ENCODE measurements at places on chromosomes 3 and 15.

GRCh38 chr3:170469151-170470062, 50.7 kb downstream of the CLDN11 start:
- no peak for DNase-seq

GRCh38 chr15:58569455-58569854, 137.7 kb downstream of the LIPC start:
- no peak for DNase-seq

- DNase-seq = no peak
These were observed 12.1 kb upstream of the XRN1 start for GRCh38 chr3:142459929-142460328.

DNA sequence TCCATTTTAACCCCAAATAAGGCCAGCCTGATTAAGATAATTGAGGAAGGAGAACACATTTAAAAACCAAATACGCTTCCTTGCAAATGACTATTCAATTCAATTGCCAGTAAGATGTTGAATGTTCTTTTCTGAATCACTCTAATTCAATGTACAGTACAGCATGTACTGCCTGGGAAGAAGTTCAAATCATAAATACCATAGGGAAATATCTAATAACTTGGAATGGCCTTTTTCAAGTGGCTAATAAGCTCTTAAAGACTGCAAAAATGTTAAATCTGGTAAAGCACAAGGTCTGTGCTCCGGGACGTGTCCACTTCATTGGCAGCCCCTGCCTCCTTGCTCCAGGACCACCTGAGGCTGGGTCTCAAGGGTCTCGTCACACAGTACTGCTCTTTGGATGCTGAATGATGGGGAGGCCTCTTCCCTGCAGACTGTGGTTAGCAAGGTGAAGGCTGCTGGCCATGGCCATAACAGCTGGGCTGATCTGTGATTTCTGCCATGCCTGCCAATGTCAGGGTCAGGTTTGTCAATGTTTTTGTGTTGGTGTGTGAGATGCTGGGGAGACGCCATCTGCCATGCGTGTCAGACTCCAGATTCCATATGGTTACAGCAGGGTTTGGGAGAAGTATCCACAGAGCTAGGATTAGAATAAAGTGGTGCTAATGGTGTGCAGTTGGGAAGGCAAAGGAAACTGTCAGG, 300.5 kb downstream of the ADAMTS17 start:
- no peak for DNase-seq

- no peak for DNase-seq
These were observed 630 bp upstream of the EFCAB12 start for GRCh38 chr3:129429080-129429451.

DNA sequence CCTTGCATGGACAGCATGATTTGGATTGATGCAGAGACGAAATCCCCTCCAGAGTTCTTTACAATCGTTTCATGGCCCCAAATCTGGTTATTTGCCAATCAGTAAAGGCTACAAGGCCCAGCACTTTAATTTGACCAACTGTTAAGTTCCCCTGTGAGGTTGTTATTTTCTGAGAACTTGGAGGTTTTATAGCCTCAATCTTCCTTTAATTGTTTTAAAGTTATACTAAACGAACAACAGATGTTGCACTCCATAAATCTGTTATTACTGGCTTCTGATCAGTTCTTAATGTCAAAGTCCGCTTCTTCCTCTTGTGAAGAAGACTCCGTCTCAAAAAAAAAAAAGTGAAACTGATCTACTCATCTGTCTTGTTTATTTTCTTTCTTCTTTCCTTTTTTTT, 30.8 kb downstream of the LARP6 start:
- DNase-seq = no peak

DNA sequence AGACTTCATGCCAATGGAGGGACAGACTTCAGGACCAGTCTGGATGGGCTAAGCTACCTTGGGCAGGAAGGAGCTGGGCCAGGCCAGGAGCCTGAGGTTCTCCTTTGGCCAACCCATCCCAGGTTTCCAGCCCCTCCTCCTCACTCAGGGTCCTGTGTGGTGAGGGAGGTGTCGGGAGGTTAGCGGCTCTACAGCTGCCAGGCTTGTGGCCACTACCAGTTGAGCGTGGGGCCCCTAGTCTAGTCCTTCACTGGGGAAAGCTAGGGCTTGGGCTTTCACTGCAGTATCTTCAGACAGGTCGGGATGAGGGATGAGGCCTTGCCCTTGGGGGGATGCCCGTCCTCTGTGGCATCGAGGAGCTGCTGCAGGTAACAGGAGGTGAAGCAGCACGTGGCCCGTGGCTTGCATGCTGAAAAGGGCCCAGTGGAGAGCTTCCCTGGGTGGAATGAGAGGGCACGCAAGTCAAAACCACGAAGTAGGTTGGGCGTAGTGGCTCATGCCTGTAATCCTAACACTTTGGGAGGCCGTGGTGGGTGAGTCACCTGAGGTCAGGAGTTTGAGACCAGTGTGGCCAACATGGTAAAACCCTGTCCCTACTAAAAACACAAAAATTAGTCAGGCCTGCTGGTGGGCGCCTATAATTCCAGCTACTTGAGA, 8.5 kb upstream of the FANCD2 start:
- DNase-seq = peak; percentile 27

GRCh38 chr3:53068176-53068575, 22.3 kb upstream of the SFMBT1 start:
- DNase-seq = no peak

DNA sequence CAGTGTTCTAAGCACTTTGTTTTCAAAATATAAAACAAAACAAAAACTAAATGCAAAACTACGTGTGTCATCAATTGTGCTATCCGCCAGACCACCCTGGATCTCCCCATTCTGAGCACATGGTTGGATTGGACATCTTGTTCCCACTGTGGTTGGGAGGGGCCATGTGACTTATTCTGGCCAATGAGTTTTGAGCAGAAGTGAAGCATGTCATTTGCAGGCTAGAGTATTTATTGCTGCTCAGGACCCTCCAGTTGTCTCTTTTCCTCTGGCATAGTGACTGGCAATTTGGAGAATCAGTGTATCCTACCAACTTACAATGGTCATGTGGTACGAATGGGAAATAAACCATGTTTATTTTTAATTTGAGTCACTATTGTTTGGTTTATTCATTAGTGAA, 70.2 kb upstream of the ST8SIA2 start:
- no peak for DNase-seq

- DNase-seq = no peak
These were observed 84.1 kb upstream of the KLHL25 start for GRCh38 chr15:85878828-85879225.

DNA sequence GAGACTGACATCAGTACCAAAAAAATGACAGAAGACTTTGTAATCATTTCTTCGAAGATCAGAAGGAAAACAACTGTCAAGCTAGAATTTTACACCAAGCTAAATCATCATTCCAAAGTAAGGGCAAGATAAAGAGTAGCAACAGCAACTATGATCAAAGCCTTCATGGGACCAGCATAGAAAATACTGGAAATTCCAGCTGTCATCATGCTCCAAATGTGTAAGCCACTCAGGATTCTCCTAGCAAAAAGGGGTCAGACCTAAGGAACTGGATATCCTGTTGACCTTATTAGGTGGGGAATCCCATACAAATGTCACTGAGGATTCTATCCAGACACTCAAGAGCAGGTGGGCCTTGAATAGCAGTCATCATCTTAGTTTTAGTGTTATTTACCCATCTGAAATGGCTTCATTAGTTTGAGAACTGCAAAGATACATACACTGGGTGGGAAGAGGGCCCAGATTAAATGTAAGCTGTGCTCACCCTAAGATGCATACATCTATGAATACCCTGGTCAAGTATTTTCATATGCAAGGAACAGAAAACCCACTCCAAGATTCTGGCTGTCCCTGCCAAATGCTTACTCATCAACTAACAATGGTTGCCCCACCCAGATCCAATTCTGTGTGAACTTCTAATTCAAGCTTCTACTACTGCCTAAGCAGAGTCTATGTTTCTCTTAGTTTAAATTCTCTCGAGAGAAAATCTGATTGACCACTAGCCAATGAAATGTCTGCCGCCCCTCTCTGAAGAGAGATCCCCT, 33.5 kb downstream of the CLDN18 start:
- DNase-seq = peak; percentile 40

- DNase-seq = peak; percentile 53
These were observed 6.6 kb upstream of the RAB11A start for GRCh38 chr15:65862682-65863081.

- DNase-seq = no peak
These were observed 29.8 kb downstream of the CHDH start for GRCh38 chr3:53816425-53816824.

DNA sequence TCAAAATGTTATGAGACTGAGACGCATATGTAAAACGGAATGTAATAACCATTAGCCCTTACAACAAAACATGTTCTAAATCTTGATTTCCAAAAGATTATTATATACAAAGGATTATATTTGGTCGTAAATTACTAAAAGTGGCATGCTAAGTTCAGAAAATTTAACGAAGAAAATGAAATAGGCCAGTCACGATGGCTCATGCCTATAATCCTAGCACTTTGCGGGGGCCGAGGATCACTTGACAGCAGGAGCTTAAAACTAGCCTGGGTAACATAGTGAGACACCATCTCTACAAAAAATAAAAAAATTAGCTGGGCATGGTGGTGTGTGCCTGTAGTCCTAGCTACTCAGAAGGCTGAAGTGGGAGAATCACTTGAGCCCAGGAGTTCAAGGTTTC, 29.0 kb downstream of the ACAD11 start:
- no peak for DNase-seq

GRCh38 chr3:197882586-197882985, 67.4 kb upstream of the RPL35A start:
- DNase-seq = no peak

DNA sequence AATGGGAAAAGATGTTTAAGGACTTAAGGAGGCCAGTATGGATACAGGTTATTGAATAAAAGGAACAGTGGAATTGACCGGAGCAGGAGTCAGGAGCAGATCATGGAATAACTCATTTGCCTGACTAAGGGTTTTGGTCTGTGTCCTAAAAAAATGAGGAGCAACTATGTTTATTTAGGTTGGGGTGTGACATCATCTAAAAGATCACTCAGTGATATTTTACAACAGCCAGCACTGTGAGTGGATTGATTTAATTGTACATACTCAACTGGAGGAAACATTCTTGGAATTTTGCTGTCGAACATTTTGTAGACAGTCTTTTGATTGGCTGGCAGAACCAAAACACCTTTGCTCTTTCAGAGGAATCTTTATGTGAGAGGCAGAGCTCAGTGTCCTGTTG, 348.6 kb upstream of the CDIN1 start:
- peak; percentile 24 for DNase-seq

GRCh38 chr3:154085799-154086198, 35.4 kb upstream of the ARHGEF26 start:
- no peak for DNase-seq

- no peak for DNase-seq
These were observed 234.4 kb upstream of the TBL1XR1 start for GRCh38 chr3:177431525-177432176.

GRCh38 chr3:88824666-88825564, 282.5 kb upstream of the EPHA3 start:
- DNase-seq = no peak

DNA sequence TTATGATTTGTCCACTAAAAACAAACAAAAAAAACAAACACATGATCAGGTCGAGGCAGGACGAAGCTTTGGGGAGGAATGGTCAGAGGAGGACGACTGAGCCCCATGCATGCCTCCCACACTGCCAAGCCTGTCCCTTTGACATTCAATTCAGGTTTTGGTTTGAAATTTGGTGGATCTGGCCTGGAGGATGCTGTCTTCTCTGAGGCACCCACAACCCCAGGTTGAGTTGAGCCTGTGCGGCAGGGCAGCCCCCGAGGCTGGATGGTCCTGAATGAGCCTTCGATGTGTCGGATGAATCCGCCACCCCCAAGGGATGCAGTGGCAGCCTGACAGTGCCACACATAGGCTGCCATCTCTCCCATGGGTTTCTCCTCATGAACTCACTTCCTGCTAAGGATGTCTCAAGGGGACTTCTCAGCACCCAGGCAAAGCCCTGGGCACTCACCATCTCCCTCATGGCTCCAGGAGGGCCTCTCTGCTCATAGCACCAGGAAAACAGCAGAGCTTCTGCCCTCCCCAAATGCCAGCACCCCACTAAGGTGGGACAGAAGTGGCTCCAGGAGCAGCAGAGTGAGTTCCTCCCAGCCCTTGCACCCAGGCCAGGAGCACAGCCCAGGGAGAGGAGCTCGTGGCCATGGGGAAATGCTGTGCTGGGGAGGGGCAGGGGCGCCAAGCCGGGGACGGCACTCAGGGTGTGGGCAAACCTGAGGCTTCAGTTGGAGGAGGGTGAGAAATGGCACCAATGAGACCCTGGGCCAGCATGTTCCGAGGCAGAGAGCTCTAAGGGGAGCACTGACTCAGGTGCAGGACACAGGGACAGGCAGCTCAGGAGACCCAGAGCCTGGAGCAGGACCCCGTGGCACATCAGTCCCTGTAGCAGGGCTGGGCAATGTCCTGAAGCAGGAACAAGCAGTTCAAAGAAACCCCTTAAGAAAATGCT, 18.5 kb downstream of the PRR23E start:
- no peak for DNase-seq

DNA sequence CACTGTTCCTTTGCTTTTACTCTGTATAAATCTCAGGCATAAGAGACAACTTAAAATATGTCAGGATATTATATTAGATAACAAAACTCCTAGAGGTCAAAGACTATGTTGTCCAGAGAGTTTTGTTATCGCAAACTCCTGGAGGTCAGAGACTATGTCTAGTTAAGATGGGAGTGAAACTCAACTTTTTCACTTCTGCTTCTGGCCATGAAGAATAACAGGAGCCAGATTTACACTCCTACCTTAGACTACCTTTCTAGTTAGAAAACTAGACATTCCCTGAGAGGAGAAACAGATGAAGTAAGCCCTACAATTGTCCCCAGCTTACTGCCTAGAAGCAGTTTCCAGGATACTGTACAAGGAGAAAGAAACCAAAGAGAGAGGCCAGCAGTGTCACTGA, 255.4 kb upstream of the UBE2E1 start:
- DNase-seq = no peak

- DNase-seq = no peak
These were observed 852.0 kb downstream of the FHIT start for GRCh38 chr3:60399292-60399691.

DNA sequence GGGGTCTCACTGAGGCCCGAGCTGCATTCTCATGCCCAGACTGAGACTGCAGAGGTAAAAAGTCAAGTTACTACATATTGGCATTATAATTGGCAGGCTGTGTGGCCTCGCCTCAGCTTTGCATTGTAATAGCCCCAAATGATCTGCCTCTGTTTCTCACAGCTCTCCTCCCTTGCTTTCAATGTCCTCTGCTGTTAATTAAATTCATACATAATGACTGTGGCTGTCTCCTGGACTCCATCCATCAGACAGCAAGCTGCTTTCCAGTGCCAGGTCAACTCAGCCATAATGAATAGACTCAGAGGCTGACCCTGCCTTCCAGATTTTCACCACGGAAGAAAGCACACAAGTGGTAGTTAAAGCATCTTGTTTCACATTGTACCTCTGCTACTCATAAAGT, 7.6 kb upstream of the RTP4 start:
- DNase-seq = no peak

GRCh38 chr15:91318516-91318915, 218.5 kb downstream of the SV2B start:
- no peak for DNase-seq

DNA sequence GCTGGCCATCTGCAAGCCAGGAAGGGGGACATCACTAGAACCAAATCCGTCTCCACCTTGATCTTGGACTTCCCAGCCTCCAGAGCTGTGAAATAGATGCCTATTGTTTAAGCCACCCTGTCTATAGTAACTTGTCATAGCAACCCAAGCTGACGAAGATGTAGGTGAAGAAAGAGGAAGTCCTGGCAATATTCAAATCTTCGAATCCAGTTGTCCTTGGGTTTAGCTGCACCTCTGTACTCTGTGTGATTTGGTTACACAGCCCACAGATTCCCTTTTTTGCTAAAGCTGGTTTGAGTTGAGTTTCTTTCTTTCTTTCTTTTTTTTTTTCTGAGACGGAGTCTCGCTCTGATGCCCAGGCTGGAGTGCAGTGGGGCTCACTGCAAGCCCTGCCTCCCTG, 68.0 kb upstream of the XCR1 start:
- DNase-seq = no peak
